Thoracic aorta (tissue), 2 donors: ENCODE measurements at places on chromosomes 1 and 21. TPM values are rescaled to one million over a fixed set of nuclear protein-coding genes. Genes with fewer than 3 reads are reported as not detected.

DNA sequence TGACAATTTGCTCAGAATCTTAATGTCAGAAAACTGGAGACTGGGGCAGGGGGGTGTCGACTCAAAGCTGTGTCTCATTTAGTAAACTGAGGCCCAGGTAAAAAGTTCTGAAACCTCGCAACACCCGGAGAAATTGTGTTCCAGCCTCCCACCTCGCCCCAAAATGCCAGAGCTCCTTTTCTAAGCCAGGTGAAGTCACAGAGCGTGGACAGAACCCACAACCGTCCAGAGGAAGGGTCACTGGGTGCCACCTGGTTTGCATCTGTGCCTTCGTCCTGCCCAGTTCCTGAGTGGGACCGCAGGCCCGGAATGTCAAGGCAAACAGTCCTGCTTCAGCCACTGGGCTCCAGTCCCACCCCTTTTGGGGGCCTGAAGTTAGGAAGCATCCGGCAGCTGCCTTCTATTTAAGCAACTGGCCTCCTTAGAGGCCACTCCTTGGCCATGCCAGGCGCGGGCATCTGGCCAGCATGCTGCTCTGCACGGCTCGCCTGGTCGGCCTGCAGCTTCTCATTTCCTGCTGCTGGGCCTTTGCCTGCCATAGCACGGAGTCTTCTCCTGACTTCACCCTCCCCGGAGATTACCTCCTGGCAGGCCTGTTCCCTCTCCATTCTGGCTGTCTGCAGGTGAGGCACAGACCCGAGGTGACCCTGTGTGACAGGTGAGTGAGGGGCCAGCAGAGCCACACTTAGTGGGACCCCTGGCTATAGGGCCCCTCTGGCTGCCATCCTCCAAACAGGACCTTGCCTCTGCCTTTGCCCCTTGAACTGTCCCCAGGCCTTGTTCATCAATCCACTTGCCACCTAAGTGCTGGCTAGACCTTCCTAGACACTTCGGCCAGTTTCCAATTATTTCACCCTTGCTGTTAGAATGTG lies at the start of gene TAS1R1:
TAS1R1 (plus strand) TSS at position 401 of the 872 bp plus-strand sequence; CDS start at position 468, 67 bp downstream.
- peaks cover 7% of the 10 kb centered on the region for H3K36me3 ChIP-seq
- peaks cover 25% of the 10 kb centered on the region for H3K4me1 ChIP-seq
- peak within 1 kb of the TSS; percentile 91 for H3K4me3 ChIP-seq
- no peaks in the 10 kb centered on the region for H3K27me3 ChIP-seq
- peak within 1 kb of the TSS; percentile 50 for H3K27ac ChIP-seq
- peak; percentile 7 for DNase-seq

- no peaks in the 10 kb centered on the region for H3K36me3 ChIP-seq
- H3K27ac ChIP-seq, result no peak overlapping the region
- no peak for DNase-seq
- no peaks in the 10 kb centered on the region for H3K27me3 ChIP-seq
- no peaks in the 10 kb centered on the region for H3K4me1 ChIP-seq
- no peak overlapping the region for H3K4me3 ChIP-seq
Observed at GRCh38 chr1:64209221-64209620, 5.8 kb downstream of the UBE2U start.

DNA sequence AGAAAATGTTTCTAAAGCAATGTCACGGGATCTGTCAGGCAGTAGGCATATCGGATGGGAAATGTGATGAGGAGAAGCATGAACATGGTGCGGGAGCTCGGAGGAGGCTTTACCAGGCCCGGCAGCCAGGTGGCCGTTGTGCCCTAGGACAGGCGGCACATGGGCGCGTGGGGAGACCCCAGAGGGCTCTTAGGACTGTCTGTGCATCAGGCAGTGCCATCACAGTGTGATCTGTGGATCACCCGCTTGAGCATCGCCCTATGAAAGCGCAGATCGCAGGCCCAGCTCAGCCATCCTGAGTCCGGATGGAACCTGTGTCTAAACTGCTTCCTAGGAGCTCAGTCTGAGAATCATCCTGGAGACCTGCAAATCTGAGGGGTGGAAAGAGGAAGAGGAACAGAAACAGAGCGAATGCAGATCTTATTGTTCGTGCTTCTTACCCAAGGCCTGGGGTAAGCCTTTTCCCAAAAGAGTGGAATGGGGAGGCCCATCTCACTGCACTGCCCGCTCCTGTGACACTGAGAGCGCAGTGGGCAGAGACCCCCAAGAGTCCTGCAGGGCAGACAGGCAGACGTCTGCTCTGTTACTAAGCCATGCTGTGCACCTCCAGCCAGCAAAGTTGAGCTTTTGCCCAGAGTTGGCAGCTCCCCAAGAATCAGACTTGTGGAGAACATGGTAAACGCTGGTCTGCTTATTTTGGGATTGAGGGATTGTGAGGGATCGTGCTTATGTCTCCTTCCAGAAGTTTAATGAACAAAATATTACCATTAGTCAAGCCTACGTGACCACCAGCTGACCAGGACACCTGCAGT lies 251.0 kb downstream of the RHOU start:
- peak; percentile 66 for DNase-seq
- no peaks in the 10 kb centered on the region for H3K36me3 ChIP-seq
- no peaks in the 10 kb centered on the region for H3K27me3 ChIP-seq

- no peak overlapping the region for H3K4me3 ChIP-seq
- no peak for DNase-seq
- no peak overlapping the region for H3K27ac ChIP-seq
- no peaks in the 10 kb centered on the region for H3K4me1 ChIP-seq
- no peaks in the 10 kb centered on the region for H3K36me3 ChIP-seq
Observed at GRCh38 chr1:96980448-96980847, 258.9 kb downstream of the PTBP2 start.

DNA sequence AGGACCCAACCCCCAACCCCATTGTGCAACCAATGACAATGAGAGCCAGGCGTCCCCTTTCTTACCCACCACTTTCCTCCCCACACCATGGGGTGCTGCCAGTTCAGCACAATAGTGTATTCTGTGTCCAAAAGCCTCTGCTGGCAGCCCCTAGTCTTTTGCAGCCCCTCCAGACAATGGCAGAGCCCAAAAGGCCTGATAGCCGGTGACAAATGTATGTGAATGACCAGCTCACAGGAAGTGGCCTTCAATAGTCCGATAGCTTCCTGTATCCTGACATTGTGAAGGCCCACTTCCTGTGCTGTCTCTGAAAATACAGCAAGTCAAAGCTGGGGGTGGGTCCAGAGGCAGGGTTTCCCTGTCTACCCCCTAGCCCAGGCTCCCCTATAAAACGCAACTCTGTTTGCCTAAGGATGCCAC lies 16.6 kb downstream of the SMIM12 start:
- no peak overlapping the region for H3K27ac ChIP-seq
- H3K4me1 ChIP-seq, result peaks cover 5% of the 10 kb centered on the region
- no peak overlapping the region for H3K4me3 ChIP-seq
- no peaks in the 10 kb centered on the region for H3K27me3 ChIP-seq
- H3K36me3 ChIP-seq, result no peaks in the 10 kb centered on the region

- no peaks in the 10 kb centered on the region for H3K27me3 ChIP-seq
- no peaks in the 10 kb centered on the region for H3K36me3 ChIP-seq
- no peak overlapping the region for H3K4me3 ChIP-seq
- H3K27ac ChIP-seq, result no peak overlapping the region
- no peaks in the 10 kb centered on the region for H3K4me1 ChIP-seq
Observed at GRCh38 chr1:205843036-205843859, 6.7 kb downstream of the PM20D1 start.

DNA sequence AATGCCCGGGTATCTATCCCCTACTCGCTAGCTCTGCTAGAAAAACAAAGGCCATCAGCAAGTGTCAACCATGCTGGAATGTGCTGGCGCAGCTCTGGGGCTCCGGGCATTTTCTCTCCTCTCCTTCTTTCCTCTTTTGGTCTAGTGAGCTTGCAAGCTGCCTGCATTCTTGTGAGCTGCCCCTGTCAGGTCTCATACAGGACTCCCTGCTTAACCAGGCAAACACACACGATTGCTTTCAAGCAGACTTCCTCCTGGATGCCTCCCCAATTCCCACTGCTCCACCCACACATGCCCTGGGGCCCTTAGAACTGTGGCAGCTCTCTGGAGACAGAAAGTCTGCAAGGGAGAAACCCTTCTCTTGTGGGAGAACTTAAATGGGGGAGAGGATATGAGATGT lies 35.7 kb upstream of the SUCO start:
- H3K4me1 ChIP-seq, result peaks cover 8% of the 10 kb centered on the region
- H3K27me3 ChIP-seq, result no peaks in the 10 kb centered on the region
- DNase-seq, result no peak
- no peaks in the 10 kb centered on the region for H3K36me3 ChIP-seq

DNA sequence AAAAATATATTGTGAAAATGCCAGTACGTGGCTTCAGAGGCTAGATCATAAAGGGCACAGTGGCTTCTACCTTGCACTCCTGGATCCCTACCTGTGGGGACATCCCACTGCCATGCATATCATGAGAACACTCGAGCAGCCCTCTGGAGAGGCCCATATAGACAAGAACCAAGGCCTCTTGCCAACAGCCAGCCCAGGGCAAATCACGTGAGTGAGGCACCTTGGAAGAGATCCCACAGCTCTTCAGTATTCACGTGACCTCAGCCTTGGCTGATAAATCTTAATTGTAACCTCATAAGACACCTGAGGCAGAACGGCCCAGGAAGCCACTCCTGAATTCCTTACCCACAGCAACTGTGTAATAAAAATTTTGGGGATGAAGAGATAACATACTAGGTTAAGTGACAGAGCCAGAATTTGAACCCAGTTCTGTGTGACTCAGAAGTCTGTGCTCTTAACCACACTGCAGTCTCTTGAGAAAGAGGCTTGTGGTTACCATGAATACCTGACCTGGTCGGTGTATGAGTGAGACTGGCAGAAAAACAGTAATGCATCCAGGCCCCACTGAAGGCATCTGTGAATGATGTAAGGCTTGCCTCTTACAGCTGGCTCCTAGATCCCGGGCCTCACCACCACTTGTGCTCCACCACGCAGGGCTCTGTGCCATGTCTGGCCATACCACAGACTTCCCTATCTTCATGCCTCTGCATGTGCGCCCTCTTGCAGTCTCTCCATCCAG lies 6.9 kb upstream of the A3GALT2 start:
- DNase-seq, result no peak
- H3K4me1 ChIP-seq, result peaks cover 25% of the 10 kb centered on the region
- H3K27ac ChIP-seq, result peak overlapping the region; percentile 48
- no peak overlapping the region for H3K4me3 ChIP-seq
- peaks cover 99% of the 10 kb centered on the region for H3K36me3 ChIP-seq

- H3K27ac ChIP-seq, result peak within 1 kb of the TSS; percentile 38
- H3K27me3 ChIP-seq, result no peaks in the 10 kb centered on the region
- no peaks in the 10 kb centered on the region for H3K36me3 ChIP-seq
- no peak for DNase-seq
- H3K4me1 ChIP-seq, result peaks cover 16% of the 10 kb centered on the region
Observed at GRCh38 chr1:109509176-109510134, at the start of gene AMIGO1. Gene AMIGO1 (minus strand): TSS chr1:109509727. CDS start chr1:109508912, 815 bp downstream.

GRCh38 chr1:192445839-192446489 lies 129.2 kb downstream of the RGS21 start:
- H3K4me3 ChIP-seq, result no peak overlapping the region
- no peaks in the 10 kb centered on the region for H3K27me3 ChIP-seq
- H3K36me3 ChIP-seq, result no peaks in the 10 kb centered on the region
- no peak overlapping the region for H3K27ac ChIP-seq
- no peaks in the 10 kb centered on the region for H3K4me1 ChIP-seq

- no peaks in the 10 kb centered on the region for H3K36me3 ChIP-seq
- DNase-seq, result no peak
- no peaks in the 10 kb centered on the region for H3K27me3 ChIP-seq
- H3K27ac ChIP-seq, result no peak overlapping the region
- peaks cover 4% of the 10 kb centered on the region for H3K4me1 ChIP-seq
- H3K4me3 ChIP-seq, result no peak overlapping the region
Observed at GRCh38 chr1:234475167-234475793, 3.7 kb downstream of the TARBP1 start.

- H3K4me1 ChIP-seq, result peaks cover 22% of the 10 kb centered on the region
- H3K27ac ChIP-seq, result no peak overlapping the region
- H3K4me3 ChIP-seq, result no peak overlapping the region
- no peaks in the 10 kb centered on the region for H3K27me3 ChIP-seq
Observed at GRCh38 chr21:32198384-32198783, 80.5 kb downstream of the MIS18A start.

DNA sequence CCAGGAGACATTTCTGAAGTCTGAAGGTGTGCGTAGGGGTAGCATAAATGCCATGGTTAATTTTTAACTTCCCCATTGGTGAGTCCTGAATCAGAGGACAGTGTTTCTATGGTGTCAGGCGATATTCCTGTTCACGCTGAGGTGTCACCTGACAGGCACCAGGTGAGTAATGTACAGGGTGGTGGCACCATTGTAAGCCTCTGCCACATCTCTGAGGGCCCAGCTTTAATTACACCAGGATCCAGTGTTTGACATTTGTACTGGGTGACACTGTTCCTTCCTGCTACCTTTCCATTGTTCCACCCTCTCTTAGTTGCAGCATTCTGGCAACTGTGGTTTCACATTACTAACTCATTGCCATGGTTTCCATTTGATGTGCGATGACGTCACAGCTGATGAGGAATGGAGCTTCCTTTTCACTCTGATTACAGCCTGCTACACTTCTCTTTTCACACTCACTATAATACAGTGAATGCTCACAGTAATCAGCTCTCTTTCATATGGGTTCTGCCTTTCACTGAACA lies 40.6 kb upstream of the MARK1 start:
- peaks cover 6% of the 10 kb centered on the region for H3K4me1 ChIP-seq
- H3K27me3 ChIP-seq, result no peaks in the 10 kb centered on the region
- H3K36me3 ChIP-seq, result no peaks in the 10 kb centered on the region
- H3K27ac ChIP-seq, result no peak overlapping the region
- DNase-seq, result no peak
- no peak overlapping the region for H3K4me3 ChIP-seq

- H3K27ac ChIP-seq, result no peak overlapping the region
- H3K36me3 ChIP-seq, result no peaks in the 10 kb centered on the region
Observed at GRCh38 chr1:210627755-210628154, 299.1 kb downstream of the HHAT start.

DNA sequence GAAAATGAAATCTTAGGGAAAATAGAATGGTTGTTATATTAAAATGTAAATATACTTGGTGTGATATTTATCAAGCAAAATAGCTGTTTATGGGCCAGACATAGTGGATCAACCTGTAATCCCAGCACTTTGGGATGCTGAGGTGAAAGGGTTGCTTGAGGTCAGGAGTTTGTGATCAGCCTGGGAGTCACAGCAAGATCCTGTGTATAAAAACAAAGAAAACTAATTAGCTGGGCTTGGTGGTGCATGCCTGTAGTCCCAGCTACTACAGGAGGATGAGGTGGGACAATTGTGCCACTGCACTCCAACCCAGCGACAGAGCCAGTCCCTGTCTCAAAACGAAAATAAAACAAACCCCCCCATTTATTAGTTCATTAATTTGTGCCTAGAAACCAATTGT lies 21.6 kb upstream of the CFHR1 start:
- H3K4me3 ChIP-seq, result no peak overlapping the region
- no peak for DNase-seq
- no peaks in the 10 kb centered on the region for H3K36me3 ChIP-seq
- no peak overlapping the region for H3K27ac ChIP-seq

DNA sequence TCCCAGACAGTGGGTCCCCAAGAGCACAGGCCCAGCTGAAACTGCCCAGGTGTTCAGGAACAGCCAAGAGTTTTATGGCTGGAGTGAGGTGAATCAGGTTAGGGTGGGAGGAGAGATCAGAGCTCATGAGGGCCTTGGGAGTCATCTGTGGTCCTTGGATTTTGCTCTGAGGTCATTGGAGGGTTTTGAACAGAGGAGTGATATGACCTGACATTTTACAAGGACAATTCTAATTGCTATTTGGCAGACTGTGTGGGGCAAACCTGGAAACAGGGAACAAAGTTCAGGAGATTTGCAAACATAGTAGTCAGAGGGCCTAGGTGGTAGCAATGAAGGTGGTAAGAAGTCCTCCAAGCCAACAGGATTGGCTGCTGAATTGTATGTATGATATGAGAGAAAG lies 31.1 kb upstream of the LRRN2 start:
- DNase-seq, result no peak
- H3K4me1 ChIP-seq, result no peaks in the 10 kb centered on the region
- H3K4me3 ChIP-seq, result no peak overlapping the region
- no peaks in the 10 kb centered on the region for H3K36me3 ChIP-seq

The CRTC2 gene
- 22.6 TPM for total RNA-seq

The OPTC gene
- total RNA-seq, result not detected

The OR2L2 gene
- total RNA-seq, result not detected

The ZBTB17 gene
- total RNA-seq, result 46.5 TPM
